ENCODE measurements at places on chromosomes 2 and 18. TPM values are rescaled to one million over a fixed set of nuclear protein-coding genes. Genes with fewer than 3 reads are reported as not detected.

- no peak for ATAC-seq
Observed at GRCh38 chr2:134502104-134502503, 216.7 kb downstream of the TMEM163 start.

CYP27A1 gene
- 29.0 TPM for total RNA-seq

- no peak for ATAC-seq
Observed at GRCh38 chr2:151862700-151863099, 34.5 kb upstream of the ARL5A start.

GRCh38 chr2:226999661-227000060, 163.8 kb downstream of the RHBDD1 start:
- no peak for ATAC-seq

CD8B2 gene
- not detected for total RNA-seq

ANKRD62 gene
- not detected for total RNA-seq

DNA sequence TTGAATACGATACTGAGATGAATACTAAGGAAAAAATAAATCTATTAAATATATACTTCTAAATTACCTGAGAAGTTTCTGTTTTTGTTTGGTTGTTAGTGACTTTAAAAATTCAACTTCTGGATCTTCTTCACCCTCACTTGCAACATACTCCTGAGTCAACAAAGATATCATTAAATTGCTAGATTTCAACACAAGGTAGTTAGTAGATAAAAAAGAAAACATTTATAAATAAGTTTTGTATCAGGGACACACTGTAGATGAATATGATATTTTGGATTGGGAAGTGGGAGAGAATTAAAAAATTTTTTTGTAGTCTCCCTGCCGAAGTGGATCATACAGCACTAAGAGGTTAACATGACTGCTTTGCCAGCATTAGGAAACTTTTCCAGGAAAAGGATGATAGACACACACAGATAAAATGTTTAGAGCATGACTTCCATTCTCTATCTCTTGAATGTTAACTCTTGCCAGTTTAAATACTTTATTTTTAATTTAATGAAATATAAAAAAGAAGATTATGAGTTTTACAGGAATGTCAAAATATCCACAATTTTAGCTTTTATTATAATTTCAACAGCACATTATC, 15.9 kb downstream of the SP9 start:
- ATAC-seq: no peak

GRCh38 chr2:26691161-26691560, 1.4 kb upstream of the KCNK3 start:
- ATAC-seq: no peak

GRCh38 chr2:209901172-209901571, 101.3 kb upstream of the RPE start:
- ATAC-seq: no peak

DNA sequence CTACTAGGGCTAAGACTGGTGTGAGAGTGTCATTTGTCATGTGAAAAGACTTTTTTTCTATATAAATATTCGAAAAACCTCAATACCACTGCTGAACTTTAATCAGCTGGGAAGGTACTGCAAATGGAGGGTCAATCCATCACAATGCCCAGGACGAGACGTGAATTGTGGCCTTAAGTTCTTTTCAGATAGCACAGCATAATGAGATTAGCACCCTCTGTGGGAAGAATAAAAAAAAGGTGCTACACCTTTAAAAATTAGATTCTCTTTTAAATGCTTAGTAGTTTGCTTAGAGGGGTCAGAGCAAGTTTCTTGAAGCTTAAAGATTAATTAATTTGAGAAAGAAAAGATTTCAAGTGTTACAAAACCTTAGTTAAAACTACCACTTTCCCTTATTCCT, 5.6 kb downstream of the LRRTM1 start:
- ATAC-seq: no peak

MOCOS gene
- 1.3 TPM for total RNA-seq

XDH gene
- not detected for total RNA-seq
